Ascending aorta (tissue), 2 donors: ENCODE measurements at places on chromosomes 2 and 18. TPM values are rescaled to one million over a fixed set of nuclear protein-coding genes. Genes with fewer than 3 reads are reported as not detected.

Gene UNC80
- 0.11 TPM for total RNA-seq

GRCh38 chr2:196534495-196534894 is 105.0 kb upstream of the CCDC150 start:
- H3K4me1 ChIP-seq = no peaks in the 10 kb centered on the region
- no peak overlapping the region for H3K27ac ChIP-seq
- no peaks in the 10 kb centered on the region for H3K27me3 ChIP-seq

Gene TRAF3IP1
- total RNA-seq = 6.1 TPM

- H3K27me3 ChIP-seq = no peaks in the 10 kb centered on the region
- no peaks in the 10 kb centered on the region for H3K4me1 ChIP-seq
- H3K4me3 ChIP-seq = no peak overlapping the region
- no peak overlapping the region for H3K27ac ChIP-seq
Measured at GRCh38 chr2:166134252-166135151, 6.7 kb upstream of the SCN1A start.

Gene TGFBRAP1
- 30.1 TPM for total RNA-seq

Gene ANKRD30BL
- not detected for total RNA-seq

Gene LRP2
- not detected for total RNA-seq

DNA sequence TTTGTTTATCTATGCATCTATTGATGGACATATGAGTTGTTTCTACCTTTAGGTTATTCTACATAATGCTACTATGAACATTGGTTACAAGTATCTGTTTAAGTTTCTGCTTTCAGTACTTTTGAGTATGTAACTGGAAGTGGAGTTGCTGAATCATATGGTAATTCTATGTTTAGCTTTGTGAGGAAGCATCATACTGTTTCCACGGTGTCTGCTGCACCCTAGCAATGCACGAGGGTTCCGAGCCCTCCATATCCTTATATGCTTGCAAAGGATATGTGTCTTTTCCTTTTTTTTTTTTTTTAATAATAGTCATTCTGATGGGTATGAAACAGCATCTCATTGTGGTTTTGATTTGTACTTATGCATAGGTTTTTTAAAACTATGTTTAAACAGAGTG is 83.7 kb downstream of the FMNL2 start:
- peaks cover 16% of the 10 kb centered on the region for H3K4me1 ChIP-seq
- H3K4me3 ChIP-seq = no peak overlapping the region
- no peak for DNase-seq
- no peaks in the 10 kb centered on the region for H3K36me3 ChIP-seq
- no peak overlapping the region for H3K27ac ChIP-seq
- H3K27me3 ChIP-seq = no peaks in the 10 kb centered on the region

- H3K27ac ChIP-seq = no peak overlapping the region
- no peak overlapping the region for H3K4me3 ChIP-seq
- H3K4me1 ChIP-seq = no peaks in the 10 kb centered on the region
- H3K36me3 ChIP-seq = no peaks in the 10 kb centered on the region
- DNase-seq = no peak
- no peaks in the 10 kb centered on the region for H3K27me3 ChIP-seq
Measured at GRCh38 chr18:74430806-74431571, 26.1 kb downstream of the DIPK1C start.

DNA sequence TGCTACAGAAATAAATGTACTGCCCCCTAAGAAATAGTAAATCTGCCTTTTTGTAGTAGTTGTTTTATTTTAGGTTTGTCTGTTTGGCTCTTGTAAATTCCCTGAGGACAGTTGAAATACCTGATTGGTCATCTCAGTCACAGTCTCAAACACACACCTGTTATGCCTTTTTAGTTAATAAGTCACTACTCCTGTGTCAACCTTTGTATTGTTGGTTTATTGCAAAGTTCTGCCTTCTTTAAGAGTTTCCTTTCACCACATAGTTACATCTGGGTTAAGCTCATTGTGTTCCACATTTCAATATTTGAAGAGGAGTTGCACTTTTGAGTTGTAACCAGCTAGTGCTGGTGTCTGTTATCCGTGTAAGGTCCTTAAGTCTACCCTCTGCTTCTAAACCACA is 198.7 kb downstream of the CCDC85A start:
- no peaks in the 10 kb centered on the region for H3K36me3 ChIP-seq
- no peaks in the 10 kb centered on the region for H3K4me1 ChIP-seq
- DNase-seq = no peak
- no peaks in the 10 kb centered on the region for H3K27me3 ChIP-seq
- no peak overlapping the region for H3K4me3 ChIP-seq
- no peak overlapping the region for H3K27ac ChIP-seq

DNA sequence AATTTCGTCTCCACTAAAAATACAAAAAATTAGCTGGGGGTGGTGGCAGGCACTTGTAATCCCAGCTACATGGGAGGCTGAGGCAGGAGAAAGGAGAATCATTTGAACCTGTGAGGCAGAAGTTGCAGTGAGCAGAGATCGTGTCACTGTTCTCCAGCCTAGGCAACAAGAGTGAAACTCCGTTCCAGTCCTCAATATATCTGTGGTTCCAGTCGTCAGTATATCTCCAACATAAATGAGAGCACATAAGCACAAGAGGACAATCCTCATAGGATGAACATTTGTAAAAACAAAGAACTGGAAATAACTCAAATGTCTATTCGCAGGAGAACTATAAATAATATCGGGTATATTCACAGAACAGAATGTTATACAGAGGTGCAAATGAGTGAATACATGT is 13.1 kb upstream of the PLEK start:
- H3K27me3 ChIP-seq = no peaks in the 10 kb centered on the region
- no peak overlapping the region for H3K4me3 ChIP-seq
- DNase-seq = no peak
- no peaks in the 10 kb centered on the region for H3K36me3 ChIP-seq
- no peak overlapping the region for H3K27ac ChIP-seq

DNA sequence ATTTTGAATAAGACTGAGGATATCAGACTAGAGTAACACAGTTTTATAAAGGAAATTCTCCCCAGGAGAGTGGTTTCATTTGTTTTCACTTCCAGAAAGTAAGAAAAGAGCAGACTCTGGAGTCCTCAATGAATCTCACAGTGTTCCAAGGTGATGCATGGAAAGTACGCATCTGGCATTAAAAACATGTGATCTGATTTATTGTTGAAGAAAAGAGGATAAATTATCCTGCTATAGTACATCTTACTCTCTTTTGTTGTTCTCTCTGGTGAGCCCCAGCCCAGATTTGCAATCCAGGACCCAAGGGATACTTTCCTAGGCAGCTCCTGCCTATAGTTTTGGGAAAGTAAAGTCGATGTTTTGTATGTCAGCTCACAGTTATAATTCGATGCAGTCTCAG is 285.9 kb downstream of the CTNNA2 start:
- no peaks in the 10 kb centered on the region for H3K36me3 ChIP-seq
- H3K4me3 ChIP-seq = no peak overlapping the region

GRCh38 chr2:84970210-84970867 is 622 bp upstream of the KCMF1 start:
- H3K4me1 ChIP-seq = peaks cover 20% of the 10 kb centered on the region
- no peaks in the 10 kb centered on the region for H3K27me3 ChIP-seq
- H3K36me3 ChIP-seq = no peaks in the 10 kb centered on the region
- H3K4me3 ChIP-seq = peak overlapping the region; percentile 79

Gene PRKAG3
- not detected for total RNA-seq

DNA sequence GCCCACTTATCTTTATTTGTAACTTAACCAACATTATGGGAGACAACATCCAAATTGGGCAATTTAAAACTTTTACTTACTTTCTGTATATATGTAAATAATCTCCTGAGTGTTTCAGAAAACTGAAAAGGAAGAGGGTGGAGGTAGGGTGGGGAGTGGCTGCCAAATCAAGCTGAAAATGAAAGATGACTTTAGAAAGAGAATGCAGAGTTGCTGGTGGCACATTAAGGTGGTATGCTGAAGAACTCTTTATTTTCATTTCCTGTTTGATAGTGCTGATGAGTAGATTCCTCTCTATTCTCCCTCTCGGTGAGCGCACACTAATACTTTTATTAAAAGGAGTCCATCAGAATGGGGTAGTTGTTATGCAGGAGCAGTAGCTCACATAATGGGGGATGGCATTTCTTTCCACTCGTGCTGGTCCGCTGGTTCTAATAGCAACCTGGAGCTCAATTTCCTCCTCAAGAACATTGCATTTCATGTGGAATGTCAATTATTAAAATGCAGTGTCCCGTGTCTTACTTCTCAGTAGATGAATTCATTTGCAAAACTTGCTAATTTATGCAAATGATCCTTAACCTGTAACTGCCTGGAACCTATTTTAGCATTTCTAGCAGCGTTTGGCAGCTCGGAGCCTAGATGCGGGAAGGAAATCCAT is 466.9 kb upstream of the HNRNPA3 start:
- no peak overlapping the region for H3K27ac ChIP-seq
- no peak overlapping the region for H3K4me3 ChIP-seq
- no peaks in the 10 kb centered on the region for H3K36me3 ChIP-seq
- DNase-seq = no peak

DNA sequence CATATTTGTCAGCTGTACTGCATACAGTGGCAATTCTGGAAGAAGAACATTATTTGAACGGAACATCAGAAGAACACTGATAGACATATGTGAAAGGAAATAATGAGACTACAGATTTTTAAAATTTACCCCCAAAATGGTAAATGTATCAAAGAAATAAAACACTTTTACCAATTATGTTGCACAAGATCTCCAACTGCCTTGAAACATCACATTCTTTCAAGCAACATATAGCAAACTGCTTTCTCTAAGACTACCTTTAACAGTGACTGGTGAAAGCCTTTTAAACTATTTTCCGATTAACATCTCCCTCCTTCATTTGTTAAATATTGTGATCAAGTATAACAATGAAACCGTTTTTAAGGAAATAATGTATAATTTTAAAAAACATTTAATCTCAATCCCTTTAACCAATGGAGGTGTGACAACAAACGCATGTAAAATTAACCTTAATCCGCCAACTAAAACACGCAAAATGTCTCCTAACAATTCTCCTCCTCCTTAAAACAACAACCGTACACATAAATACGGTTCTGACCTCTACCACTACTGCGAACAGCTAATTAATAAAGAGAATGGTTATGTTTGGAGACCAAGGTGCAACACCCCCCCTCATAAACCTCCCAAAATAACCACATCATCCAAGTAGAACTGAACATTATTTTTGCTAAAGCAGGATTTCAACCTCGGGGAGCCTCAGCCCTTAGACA is 2.4 kb downstream of the FBXO11 start:
- no peaks in the 10 kb centered on the region for H3K36me3 ChIP-seq
- peak overlapping the region; percentile 99 for H3K27ac ChIP-seq
- peaks cover 17% of the 10 kb centered on the region for H3K4me1 ChIP-seq
- no peak for DNase-seq
- peak overlapping the region; percentile 100 for H3K4me3 ChIP-seq

DNA sequence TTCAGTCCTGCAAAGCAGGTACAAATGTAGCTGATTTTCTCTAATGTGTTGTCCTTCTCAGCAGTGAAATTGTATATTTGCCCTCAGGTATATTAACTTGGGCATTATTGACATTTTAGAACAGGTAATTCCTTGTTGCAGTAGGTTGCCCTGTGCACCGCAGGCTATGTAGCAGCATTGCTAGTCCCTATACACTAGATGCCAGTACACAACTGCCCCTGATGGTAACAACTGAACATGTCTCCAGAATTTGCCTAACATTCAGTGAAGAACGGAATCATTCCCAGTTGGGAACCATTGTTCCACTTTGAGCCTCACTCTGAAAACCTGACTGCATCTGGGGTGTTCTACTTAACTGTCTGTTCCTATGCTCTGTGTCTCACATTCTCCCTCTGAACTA is 23.1 kb upstream of the TFPI start:
- H3K4me1 ChIP-seq = no peaks in the 10 kb centered on the region
- no peak overlapping the region for H3K27ac ChIP-seq
- H3K27me3 ChIP-seq = no peaks in the 10 kb centered on the region
- no peaks in the 10 kb centered on the region for H3K36me3 ChIP-seq
- no peak for DNase-seq

Gene KIAA2012
- total RNA-seq = 0.11 TPM

Gene CPLX4
- not detected for total RNA-seq

Gene AQP12A
- total RNA-seq = not detected

DNA sequence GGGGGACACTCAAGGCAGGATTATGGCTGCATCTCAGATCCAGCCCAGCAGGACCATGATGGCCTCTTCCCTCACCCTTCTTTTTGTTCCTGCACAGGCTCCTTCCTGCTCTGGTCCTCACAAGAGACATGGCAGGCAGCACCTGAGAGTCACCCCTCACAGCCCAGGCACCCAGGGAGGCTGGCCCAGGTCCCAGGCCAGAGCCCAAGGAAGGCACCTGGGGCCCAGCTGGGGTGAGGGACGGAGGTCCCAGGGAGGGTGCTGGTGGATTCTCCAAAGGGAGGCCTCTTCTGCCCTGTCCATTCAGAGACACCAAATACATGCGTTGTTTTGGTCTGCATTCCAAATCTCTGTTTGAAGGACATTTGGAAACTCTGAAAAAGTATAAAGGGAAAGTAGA is 285.4 kb upstream of the HS6ST1 start:
- no peaks in the 10 kb centered on the region for H3K27me3 ChIP-seq
- no peak for DNase-seq
- H3K4me3 ChIP-seq = no peak overlapping the region
- no peak overlapping the region for H3K27ac ChIP-seq
- H3K4me1 ChIP-seq = peaks cover 11% of the 10 kb centered on the region
- no peaks in the 10 kb centered on the region for H3K36me3 ChIP-seq

DNA sequence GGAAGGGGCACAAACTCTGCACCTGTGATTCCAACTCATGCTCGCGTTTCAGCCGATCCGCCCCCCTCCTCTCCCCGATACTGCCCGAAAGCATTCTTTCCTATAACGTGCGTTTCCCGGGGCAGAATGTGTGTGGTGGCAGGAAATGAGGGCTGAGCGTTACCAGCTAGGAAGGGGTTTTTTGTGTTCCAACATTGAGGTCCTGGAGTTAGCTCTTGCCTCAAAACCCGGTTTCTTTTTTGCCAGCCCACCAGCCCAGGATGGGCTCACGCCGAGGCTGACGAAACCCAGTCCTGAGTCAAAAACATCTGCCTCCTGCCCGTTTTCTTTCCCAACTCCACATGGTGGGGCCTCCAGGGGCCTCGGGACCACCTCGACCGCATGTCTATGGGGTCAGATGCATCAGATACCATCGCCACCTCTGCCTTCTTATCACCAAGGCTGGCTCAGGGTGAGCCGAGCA is 113.7 kb upstream of the COPS8 start:
- H3K36me3 ChIP-seq = no peaks in the 10 kb centered on the region
- no peaks in the 10 kb centered on the region for H3K4me1 ChIP-seq
- H3K4me3 ChIP-seq = no peak overlapping the region
- no peaks in the 10 kb centered on the region for H3K27me3 ChIP-seq

- H3K27ac ChIP-seq = no peak overlapping the region
- H3K4me3 ChIP-seq = no peak overlapping the region
- DNase-seq = no peak
- no peaks in the 10 kb centered on the region for H3K36me3 ChIP-seq
- H3K4me1 ChIP-seq = no peaks in the 10 kb centered on the region
Measured at GRCh38 chr2:54771166-54771885, 47.9 kb downstream of the EML6 start.

DNA sequence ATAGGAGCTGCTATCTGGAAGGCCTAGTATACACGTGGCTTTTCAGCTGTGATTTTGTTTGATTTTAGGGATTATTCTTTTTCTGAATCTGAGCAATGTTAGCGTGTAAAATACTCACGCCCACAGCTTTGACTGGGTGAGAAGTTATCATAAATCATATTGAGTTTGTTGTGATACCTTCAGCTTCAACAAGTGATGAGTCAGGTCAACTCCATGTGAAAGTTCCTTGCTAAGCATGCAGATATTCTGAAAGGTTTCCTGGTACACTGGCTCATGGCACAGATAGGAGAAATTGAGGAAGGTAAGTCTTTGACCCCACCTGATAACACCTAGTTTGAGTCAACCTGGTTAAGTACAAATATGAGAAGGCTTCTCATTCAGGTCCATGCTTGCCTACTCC is at the start of gene GKN1:
Gene GKN1 (plus strand): TSS at position 386 of the 400 bp plus-strand sequence. CDS start 42 bp downstream, outside the sequence.
- no peak for DNase-seq
- no peak within 1 kb of the TSS for H3K27ac ChIP-seq
- no peaks in the 10 kb centered on the region for H3K4me1 ChIP-seq
- H3K27me3 ChIP-seq = no peaks in the 10 kb centered on the region
- H3K36me3 ChIP-seq = no peaks in the 10 kb centered on the region
